ENCODE measurements at places on chromosomes 2 and 18. TPM values are rescaled to one million over a fixed set of nuclear protein-coding genes. Genes with fewer than 3 reads are reported as not detected.

TRMT61B gene
- 18.1 TPM for total RNA-seq

SCN7A gene
- total RNA-seq, result 0.38 TPM

LRATD1 gene
- 29.5 TPM for total RNA-seq

DNA sequence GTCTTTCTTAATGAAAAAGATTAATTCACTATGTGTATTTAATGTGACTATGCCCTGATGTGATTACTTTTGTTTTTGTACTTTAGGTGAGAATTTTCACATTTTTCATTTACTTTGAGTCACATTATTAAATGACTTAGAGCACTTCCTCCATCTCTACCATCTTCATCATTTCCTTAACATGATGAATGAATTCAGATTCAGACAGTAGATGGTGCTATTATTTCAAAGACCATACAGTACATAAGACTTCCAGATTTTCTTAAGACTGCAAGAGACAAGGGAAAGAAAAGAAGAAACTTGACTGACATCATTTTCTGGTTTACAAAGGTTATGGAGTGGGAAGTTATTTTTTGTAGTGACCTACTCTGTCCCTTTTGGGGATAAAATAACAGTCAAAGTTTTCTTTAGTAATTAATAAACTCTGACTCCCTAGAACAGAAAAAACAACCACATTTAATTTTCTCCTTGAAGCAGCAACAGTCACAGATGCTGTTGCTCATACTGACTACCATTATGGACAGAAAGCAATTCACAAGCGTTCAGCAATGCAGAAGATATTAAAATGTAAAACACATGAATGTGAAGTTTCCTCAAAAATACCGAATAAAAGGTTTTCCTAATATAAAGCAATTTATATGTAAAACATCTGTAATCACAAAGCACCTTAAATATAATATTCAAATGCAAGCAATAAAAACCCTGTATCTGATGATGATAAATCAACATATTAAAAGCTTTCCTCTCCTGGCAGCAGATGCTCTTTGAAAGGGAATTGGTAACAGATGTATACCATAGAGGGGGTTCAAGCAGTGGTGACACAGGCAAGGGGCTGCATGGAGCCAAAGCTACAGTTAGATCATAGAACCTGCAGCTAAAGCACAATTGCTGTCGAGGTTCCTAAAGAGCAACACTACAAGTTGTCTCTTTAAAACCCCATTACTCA, 1010.9 kb upstream of the NXPH2 start:
- peak; percentile 90 for ATAC-seq

Measured in motor neuron (in vitro differentiated cells).